ENCODE measurements at places on chromosomes 3 and 15. TPM values are rescaled to one million over a fixed set of nuclear protein-coding genes. Genes with fewer than 3 reads are reported as not detected.
A peak's percentile ranks its signal among the peaks of the same experiment; 100 is the strongest.

GRCh38 chr3:44529927-44530326 is 25.1 kb upstream of the ZKSCAN7 start:
- no peak for DNase-seq

The TNFAIP8L3 gene
- 3.6 TPM for total RNA-seq

The CEP19 gene
- 0.15 TPM for total RNA-seq

The PRTG gene
- not detected for total RNA-seq

DNA sequence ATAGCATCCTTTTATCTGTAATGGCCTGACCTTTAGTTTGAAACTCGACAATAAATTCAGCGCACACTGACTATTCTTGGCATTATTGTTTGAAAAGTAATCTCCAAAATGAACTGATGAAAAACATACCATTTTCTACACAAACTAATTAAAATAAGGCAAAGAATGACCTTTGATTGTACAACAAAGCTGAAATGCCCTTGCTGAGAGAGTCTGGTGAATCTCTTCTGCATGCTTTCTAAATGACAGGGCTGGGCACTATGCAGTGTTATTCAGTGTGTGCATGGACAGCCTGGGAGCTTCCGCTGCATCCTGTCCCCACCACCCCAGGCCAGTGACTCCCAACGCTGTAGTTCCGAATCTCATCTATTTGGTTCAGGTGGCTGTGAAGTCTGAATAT is 530.8 kb downstream of the FOXP1 start:
- no peak for DNase-seq

The WDR48 gene
- total RNA-seq, result 10.1 TPM

- no peak for DNase-seq
Observed at GRCh38 chr15:52080031-52080430, 32.5 kb downstream of the BCL2L10 start.

GRCh38 chr3:128207951-128208350 is 54.7 kb downstream of the EEFSEC start:
- DNase-seq, result no peak

DNA sequence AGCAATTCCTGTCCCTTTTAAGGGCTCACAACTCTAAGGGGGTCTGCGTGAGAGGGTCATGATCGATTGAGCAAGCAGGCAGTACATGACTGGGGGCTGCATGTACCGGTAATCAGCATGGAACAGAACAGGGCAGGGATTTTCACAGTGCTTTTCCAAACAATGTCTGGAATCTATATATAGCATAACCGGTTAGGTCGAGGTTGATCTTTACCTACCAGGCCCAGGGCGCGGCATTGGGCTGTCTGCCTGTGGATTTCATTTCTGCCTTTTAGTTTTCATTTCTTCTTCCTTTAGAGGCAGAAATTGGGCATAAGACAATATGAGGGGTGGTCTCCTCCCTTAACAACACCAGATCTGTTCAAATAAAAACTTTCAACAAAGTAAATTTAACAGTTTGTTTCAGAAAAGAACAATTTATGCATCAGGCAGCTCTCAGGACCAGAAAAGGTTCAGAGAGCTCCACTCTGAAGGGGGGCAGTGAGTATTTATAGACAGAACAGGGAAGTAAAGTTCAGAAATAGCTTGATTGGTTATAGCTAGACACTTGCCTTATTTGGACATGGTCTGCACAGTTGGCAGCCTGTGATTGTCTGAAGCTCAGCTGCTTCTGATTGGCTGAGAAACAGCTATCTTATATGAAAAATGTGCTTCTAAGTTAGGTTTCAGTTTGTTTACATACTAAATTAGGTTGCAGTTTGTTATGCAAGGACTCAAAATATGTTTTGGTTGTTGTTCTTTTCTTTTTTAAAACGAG is 17.2 kb upstream of the B4GALT4 start:
- DNase-seq, result peak; percentile 79

GRCh38 chr3:24521420-24522145 is 26.9 kb upstream of the THRB start:
- DNase-seq, result no peak

DNA sequence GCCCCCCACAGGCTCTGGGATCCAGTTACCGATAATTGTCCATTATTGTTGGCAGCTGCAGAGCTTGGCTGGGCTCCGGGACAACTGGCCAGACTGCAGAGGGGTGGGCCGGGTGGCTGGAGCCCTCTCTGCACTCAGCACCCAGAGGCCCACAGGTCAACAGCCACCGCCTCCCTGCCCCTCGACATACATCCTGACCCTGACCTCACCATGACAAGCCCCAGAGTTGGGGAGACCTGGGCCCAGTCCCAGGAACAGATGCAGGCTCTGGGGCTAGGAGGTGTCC is 22.4 kb downstream of the PTH1R start:
- no peak for DNase-seq

GRCh38 chr3:171775943-171776342 is 34.3 kb downstream of the PLD1 start:
- DNase-seq, result no peak

The CCR9 gene
- total RNA-seq, result not detected

DNA sequence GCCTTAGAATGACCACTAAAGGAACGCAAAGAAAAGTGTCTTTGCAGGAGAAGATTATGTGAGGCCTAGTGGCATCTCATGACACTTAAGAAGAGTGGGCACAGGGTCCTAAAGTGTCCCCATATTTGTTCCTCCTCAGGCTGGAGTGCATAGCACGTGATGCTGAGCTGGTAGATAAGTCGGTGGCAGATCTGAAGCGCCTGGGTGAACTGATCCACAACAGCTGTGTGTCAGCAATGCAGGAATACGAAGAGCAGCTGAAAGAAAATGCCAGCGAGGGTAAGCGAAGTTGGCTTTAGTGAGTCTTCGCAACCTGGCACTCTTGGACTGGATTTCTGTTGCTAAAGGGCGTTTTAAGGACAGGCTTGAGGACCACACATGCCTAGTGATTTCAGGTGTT is 92.6 kb downstream of the CHD2 start:
- no peak for DNase-seq

DNA sequence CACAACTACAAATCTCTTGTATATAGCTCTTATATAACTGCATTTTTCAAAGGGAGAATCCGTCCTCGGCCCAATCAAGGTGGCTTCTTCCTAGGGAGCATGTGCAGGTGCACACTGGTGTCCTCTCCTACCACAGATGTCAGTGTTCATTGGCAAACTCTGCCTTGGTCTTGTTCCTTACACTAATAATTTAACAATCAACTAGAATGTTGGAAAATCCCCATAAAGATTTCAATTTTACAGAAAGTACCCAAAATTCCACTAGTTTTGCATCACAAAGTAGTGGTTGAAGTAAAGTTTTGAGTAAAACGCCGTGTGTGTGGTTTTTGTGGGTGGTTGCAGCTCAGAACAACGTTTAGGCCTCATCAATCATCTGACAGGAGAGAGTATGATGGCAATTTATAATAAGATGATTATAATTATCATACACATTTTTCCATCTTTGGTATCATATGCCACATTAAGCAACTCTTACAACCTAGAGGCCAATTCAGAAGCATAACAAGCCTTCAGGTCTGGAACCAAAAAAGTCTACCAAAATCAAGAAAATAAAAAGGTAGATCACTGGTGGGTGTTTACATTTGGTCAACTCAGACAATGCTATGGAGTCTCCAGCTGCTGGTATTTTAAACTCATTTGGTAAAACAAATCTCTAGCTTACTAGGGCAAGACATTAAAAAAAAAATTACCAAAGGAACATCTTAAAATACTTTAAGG is 128.9 kb upstream of the BHLHE40 start:
- no peak for DNase-seq

GRCh38 chr3:9255976-9256375 is 6.5 kb upstream of the SRGAP3 start:
- no peak for DNase-seq

GRCh38 chr3:161291191-161291901 is 70.2 kb downstream of the NMD3 start:
- peak; percentile 68 for DNase-seq

DNA sequence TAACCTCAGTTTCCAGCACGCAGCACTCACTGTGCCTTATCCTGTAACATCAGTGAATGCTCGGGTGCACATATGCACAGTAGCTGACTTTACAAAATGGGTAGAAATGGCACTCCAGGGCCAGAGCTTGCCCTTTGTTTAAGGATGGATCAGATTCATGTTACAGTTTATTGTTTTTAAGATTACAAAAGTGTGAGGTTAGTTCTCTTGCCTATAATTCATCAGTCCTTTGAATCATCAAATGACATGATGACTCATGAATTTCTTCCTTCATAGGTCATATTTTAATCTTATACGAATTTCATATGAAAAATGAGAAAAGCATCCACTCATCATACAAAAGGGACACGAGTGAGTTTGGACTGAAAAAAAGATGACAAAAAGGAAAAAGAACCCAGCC is 545.3 kb downstream of the GBE1 start:
- DNase-seq, result no peak

- DNase-seq, result no peak
Observed at GRCh38 chr3:107024551-107025026, 352.6 kb upstream of the CCDC54 start.

Measured in HT-29 (cell line).